ENCODE measurements at places on chromosomes 3 and 15.

DNA sequence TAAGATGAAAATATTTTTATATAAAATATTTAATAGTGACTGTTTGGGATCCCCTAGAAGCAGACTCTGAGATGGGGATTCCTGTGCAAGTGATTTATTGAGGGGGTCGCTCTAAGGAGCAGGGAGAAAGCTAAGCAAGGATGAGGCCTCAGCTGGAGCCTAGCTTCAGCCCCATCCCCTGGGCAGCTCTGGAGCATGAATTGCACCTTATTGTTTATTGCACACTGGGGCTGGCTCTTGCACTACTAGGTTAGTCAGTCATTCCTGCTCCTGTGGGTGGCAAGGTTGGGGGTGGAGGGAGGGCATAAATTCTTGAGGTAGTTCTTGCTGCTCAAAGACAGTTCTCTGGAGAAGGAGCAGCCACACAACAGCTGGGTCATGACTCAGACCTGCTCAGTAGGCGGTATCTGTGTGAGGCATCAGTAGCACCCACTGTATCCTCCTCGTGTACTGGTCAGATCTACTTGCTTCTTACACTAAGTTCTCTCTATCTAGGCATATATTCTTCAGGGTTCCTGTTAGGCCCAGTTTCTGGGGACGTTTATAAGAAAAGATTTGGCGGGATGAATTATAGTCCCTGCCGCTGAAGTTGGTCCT, 27.2 kb upstream of the TNFSF10 start:
- no peak for DNase-seq

DNA sequence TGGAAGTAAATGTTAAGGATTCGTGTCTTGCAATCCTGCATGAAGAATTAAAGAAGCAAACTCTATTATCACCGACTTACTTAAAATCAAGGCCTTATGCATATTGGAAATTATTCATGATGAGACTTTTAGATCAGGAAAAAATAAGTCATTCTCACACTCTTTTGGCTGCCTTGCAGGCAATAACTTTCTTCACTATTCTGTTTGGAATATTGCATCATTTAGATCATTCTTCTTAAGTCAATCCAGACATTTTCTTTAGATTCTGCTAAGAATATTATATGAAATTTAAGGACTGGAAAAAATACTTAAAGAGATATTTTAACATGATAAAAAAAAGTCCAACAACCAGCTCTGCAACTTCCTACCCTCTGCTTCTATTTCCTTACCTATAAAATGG, 245.4 kb downstream of the LRRN1 start:
- no peak for DNase-seq

- DNase-seq: no peak
Observed at GRCh38 chr3:176574786-176575185, 622.5 kb downstream of the TBL1XR1 start.

DNA sequence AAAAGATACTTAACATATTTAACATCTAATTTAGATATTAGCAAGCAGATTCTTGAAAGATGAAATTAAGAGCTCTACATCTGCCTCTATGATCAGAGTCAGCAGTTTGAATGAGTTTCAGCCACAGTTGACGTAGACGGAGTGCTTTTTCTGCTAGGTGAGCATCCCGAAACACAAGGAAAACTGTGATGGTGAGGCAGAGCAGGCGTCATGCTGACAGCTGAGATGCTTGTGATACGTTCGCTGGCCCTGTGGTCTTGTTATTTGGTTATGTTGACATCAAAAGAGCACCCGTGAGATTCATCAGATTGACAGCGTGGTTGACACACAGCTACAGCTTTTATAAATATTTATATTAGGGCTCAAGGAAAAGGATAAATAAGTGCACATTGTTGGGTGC, 19.6 kb upstream of the GOLGA8B start:
- DNase-seq: peak; percentile 8

DNA sequence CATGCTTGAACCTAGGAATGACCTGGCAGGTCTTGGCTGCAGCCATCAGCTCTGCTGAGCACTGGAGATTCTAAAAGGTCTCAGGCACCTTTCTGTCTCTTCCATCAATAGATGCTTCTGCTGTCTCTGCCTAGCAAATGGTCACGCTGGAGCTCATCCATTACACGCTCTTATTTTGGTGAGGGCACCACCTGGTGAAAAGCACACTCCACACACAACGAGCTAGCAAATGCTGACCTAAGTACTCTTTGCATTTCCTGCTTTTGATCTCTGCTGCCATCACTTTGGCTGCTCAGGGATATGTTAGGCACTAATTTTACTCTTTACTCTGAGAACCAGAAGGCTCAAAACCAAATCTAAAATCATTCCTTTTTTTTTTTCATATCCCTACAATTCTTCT, 91.3 kb downstream of the RAB11A start:
- DNase-seq: no peak

DNA sequence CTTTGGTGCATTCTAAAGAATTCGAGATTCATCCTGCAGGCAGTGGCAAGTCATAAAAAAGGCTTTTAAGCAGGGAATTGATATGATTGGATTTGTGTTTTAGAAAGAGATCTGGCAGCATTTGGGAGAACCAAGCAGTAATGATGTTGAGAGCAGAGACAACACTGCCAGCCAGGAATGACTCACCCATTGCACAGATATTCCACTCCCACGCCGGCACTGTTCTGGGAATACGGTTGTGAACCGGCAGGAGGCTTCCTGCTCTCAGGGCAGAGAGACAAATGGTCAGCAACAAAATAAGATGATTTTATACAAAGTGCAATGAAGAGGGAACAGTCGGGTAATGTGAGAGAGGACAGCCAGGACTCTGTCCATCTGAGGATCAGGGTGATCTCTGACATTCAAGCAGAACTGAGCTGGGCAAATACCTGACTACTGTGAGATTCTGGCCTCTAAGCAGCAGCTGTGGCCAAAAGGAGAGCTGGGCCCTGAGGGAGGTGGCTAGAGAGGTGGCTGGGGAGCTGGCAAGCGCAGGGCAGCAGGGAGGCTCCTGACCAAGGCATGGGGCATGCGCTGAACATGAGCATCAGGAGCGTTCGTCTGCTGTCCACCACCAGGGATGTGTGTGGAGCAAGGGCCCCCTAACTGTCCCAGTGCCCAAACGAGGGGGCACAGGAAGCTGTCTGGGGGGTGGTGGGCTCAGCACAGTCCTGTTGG, 56.1 kb upstream of the PLXNA1 start:
- no peak for DNase-seq

DNA sequence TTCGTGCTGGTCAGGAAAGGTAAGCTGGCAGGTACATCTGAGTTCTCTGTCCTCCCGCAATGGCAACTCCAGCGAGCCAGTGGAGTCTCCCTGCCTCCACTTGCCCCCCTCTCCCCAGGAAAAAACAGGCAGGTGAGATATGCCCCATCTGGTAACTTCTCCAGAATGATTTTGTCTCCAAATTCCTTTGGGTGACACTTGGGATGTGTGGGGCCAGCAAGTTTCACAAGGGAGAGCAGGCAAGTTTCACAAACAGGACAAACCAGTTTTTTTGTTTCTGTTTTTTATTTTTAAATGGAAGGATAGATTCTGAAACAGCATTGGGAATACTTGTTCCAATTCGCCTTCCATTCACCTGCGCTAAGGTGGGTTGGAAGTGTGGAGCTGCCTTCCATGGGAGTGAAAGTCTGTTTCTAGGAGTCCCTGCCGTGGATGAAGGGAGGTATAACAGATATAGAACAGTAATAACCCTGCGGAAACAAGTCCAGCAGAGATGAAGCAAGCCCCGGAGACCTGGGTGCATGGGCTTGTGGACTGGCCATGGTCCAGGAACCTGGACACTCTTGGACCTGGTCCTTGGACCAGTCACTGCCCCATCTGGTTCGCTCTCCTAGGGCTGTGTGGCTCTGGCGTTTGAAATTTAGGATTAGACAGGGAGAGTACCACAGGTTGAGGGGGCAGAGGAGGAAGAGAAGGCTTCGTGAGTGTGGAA, 22.9 kb upstream of the KIF23 start:
- no peak for DNase-seq

DNA sequence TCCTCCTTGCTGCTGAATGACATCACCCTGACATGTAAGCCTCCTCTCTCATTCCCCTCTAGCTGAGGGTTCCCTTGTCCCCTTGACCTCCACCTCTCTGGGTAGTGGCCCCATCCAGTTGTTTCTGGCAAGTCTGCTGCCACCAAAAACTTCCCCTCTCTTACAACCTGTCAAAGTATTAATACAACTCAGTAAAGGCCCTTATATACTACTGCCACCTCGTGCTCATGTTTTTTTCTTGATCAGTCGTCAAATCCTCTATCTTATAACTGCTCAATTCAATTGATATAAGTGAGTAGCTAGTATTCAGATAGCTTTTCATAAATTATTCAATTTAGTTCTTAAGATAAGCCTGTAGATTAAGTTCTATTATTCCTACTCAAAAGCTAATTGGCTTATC, 249.6 kb downstream of the MBNL1 start:
- no peak for DNase-seq

DNA sequence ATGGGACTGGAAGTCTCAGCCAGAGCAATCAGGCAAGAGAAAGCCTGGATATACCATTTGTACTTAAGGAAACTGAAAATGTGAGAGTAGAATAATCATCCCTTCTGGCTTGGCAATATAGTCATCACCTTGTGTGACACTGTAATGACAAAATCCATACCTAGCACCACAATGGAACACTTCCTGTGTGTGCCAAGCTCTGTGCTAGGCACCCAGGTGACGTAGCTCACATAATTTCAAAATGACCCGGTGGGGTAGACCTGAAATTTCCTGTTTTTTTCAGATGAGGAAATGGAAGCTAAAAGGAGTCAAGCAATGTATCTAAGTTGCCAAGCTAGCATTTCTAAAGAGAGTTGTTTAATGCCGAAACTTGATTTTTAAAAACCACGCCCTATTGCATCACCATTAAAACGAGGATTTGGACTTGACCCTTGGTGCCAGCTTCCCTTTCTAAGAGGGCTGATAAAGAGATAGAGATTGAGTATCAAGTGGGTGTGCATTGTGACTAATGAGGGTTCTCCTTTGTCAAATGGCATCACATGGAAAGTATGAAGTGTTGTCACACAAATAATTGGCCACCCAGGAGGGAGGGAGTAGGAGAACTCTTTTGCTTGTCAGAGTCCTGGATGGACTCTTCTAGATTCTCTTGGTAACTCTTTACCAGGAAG, 141.3 kb upstream of the PDZRN3 start:
- DNase-seq: no peak

DNA sequence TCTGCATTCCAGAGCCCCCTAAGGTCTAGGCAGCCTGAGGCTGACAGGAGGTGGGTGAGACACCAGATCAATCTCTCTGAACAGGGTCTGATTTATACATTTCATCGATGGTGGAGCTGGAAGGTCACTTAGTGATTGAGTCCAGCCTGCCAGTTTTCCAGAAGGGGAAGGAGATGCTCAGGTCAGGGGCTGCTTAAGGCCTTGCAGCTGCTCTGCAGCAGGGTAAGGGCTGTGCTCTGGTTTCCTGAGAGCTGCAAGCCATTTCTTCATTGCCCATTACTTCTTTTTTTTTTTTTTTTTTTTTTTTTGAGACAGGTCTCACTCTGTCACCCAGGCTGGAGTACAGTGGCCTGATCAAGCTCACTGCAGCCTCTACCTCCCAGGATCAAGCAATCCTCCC, 10.7 kb downstream of the TADA3 start:
- DNase-seq: no peak

DNA sequence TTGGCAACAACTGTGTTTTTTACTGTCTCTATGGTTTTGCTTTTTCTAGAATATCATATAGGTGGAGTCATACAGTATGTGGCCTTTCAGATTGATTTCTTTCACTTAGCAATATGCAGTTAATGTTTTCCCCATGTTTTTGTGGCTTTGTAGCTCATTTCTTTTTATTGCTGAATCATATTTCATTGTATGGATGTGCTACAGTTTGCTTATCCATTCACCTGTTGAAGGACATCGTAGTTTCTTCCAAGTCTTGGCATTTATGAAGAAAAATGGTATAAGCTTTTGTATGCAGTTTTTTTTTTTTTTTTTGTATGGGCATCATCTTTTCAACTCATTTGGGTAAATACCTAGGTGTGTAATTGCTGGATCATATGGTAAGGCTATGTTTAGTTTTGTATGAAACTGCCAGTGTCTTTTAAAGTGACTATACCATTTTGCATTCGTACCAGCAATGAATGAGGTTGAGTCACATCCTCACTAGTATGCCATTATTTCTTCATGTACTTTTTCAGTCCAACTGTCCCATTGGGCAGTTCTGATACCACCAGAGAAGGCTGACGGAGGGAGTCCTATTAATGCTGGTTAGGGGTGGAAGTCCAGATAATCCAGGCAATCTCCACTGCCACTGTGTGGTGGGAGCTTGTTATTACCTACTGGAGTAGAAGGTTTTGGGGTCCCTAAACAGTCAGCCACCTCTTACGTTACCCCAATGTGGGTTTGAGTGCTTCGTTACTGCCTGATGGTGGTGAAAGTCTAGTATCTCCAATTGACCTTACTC, 210.5 kb downstream of the DOCK3 start:
- no peak for DNase-seq

DNA sequence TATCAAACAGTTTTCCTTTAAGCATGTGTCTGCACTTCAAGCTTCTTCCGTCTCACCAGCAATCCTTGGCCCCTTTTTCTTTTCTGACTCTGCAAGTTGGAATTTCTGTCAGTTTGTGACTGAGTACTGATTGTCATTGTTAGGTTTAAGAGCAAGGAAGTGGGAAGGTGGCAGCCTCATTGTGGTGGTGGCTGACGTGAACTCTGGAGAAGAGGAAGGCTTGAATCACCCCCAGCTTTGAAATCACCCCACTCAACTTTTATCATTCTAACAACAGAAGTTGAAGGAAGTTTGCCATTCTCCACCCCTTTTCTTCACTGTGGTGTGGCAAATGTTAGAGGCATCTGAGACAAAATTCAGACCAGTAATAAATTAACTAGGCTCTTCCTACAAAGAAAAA, 231.6 kb upstream of the AGTR1 start:
- DNase-seq: no peak

- DNase-seq: peak; percentile 60
Observed at GRCh38 chr3:13863382-13863952, 16.4 kb downstream of the WNT7A start.

DNA sequence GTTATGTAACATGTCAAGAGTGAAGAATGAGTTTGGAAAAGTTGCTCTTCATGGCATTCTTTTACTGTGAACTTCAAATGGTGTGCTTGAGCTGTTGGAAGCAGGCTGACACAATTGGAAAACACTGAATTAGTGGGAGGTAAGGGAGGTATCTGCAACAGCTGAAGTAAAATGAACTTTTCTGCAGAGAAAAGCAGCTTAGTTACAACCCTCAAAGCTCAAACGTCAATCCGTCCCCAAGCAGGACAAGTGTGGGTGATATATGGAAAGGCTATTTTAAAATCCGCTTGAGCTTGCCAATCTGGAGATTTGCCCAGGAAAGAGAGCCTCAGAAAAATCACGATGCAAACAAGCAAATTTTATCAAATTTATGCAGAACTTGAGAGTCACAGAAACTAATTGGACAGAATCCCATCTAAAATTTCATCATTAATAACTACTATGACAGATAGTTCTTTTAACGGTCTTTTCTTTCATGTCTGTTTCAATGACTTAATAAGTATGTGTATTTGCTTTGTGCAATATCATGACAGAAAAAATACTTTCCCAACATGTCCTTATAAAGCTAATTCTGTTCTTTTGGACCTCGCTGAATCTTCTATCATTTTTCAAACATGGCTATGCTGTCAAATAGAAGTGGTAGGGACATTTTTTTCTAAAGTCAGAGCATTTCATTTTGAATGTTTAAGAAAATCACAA, 266.6 kb upstream of the SLITRK3 start:
- DNase-seq: peak; percentile 1

- DNase-seq: no peak
Observed at GRCh38 chr3:44125882-44126281, 115.8 kb upstream of the TOPAZ1 start.

Data from brain (organoid and tissue), 16 donors.